ENCODE measurements at places on chromosomes 1 and 21.

DNA sequence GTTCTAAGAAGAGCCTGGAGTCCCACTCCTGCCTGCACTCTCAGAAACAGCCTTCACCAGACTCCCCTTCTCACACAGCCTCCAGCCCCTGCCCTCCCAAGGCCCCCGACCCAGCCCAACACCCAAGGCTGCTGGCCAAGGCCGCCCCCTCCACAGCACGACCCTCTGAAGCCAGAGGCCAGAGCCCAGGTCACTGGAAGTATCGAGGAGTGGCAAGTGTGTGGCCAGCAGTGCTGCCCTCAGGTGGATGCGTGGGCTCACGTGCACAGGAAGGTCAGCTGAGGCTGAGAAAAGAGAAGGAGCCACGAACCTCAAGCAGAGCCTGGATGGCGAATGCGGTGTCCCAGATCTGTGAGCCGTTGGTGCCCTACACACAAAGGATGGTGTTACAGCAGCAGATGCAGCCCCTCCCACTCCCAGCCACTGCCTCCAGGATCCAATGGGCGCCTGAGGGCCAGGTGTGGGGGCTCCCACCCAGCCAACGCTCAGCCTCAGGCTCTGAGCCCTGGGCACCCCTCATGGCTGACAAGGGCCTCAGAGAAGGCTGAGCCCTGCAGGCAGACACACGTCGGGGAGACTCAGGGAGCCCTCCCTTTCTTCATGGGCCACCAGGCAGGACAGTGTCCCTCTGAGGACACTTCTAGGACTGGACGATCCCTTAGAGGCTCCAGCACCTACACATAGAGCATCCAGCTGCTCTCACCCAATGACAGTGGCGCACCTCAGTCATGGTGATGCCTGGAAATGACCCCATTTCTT lies 18.0 kb downstream of the LSS start:
- DNase-seq: no peak

DNA sequence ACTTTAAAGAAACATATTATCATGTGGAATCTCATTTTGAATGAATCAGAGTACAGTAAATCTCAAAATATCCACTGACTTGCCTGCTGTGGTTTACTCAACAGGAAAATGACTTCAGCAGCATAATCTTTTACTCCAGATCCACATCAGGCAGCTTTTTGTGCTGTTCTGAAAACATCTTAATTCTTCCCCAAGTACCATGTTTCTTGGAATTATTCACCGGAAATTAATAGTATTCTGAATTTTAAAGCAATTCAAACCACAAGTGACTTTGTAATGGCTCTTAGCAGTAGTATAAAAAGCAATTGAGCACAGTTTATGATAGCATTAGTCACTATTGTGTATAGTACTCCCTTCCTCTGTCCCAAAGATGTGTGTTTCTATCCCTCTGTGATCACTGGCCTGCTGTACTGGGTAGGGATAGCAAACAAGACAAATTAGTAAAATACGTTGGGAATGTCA lies 64.2 kb upstream of the ERRFI1 start:
- DNase-seq: no peak

DNA sequence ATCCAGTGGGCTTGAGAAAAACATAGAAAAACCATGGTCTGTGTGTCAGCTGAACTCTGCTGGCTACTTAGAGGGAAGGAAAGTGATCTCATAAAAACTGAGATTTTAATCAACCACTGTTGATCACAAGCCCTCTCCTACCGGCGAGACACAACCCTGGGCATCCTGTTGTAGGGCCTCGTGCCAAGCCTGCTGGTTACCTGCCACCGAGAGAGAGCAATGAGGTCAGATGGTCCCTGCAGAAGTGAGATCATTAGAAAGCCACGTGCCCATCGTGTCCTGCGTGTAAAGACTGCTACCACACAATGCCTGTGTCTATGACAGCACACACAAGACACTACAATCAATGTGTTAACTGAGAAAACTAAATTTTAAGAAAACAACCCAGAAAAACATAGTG lies 41.7 kb upstream of the GPR153 start:
- no peak for DNase-seq

- DNase-seq: no peak
These were observed 10.8 kb upstream of the ADAM30 start for GRCh38 chr1:119906927-119907652.

DNA sequence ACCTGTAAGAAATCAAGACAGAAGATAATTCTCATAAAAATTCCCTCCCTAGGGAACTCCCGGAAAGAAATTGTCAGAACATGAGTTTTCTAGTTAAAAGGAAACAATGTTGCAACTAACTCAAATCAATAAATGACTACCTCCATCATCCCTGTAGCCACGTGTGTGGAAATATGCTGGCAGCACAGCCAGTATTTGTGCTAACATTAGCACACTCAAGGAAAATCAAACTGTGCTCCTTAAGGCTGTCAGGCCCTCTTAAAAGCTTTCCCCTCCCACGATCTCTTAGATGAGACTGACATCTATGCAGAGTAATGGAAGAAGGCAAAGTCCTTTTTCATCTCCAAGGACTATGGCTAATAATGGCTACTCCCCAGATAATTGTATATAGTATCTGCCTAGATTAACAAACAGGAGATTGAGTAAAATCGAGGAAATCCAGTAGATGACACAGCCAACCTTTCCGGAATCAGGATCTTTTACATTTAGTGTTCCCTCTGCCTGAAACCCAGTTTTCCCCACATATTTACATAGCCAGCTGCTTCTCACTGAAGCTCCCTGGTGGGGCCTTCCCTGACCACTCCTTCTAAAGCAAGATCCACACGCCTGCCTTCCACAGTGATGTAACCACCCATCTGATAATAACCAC lies 50.9 kb upstream of the NR5A2 start:
- no peak for DNase-seq

DNA sequence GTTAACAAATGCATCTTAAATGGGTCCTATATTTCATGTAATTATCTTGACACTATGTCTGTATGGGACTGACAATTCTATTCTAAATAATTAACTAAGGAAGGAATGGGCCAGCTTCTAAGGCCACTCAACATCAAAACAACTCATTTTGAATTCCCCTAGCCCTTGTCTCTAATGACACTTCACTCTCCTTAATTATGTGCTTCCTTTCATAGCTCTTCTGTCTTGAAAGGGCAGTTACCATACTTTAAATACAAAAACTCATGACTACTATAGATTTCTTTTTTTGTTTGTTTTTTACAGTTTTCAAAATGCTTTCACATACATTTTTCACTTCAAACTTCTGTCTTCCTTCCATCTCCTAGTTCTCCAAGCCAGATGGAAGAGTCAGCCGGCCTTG lies 126.1 kb upstream of the CHODL start:
- DNase-seq: no peak

DNA sequence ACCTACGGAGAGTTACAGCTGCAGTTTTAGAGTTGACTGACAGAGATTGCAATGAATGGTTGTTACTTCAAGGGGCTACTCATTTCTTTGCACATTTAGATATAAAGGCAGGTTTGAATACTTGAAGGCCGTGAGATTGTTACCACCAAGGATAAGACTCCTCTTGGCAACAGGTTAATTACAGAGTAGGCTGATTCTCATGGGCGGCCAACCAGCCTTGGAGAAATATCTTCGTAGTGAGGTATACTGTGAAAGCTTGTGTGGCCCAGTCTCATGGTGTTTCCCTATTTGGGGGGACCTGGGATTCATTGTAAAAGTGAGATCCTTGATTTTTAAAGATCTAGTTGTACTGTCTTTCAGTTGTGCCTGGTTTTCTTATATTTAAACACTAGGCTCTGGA lies 103.2 kb upstream of the OLFM3 start:
- DNase-seq: no peak

DNA sequence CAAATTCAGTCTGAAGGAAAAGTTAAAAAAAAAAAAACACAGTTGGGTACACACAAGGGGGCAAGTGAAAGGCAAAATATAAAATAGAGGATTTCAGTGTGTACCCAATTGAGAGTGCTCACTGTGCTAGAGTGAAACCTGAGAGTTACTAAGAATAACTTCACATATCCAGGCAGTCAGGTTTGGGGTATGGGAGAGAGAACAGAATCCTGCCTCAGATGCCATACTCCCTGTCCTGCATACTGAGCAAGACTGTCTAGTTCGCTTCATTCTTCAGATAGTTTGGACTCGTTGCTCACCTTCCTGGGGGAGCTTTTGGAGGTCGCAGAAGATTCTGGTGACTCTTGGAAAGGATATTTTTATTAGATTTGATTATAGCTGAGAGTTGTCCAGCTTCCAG lies 20.4 kb downstream of the CEP85 start:
- DNase-seq: no peak

DNA sequence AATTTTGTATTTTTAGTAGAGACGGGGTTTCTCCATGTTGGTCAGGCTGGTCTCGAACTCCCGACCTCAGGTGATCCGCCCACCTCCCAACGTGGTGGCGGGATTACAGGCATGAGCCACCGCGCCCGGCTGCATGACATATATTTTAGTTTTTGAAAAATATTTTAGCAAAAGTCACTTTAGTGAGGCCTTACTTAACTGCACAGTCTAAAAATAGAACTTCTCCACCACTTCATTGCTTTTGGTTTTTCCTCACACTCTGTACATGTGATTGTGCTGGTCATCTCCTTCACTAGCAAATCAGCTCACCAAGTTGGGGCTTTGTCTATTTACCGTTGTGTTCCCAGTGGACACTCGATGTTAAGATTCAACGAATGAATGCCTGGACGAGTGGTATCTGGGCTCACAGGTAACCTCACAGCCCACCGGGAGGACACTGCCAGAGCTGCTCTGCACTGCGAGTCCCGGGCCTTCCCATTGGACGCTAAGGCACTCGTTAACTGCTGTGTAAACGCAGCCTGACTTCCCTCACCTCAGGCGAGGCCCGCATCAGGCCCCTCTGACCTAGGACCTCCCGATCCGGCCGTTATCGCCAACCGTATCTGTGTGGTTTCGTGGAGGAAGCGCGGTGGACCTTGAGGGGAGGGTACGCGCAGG lies 14.0 kb upstream of the ZNF692 start:
- DNase-seq: no peak

GRCh38 chr1:186511761-186512637 lies 51.1 kb upstream of the PDC start:
- DNase-seq: no peak

GRCh38 chr1:117205368-117205767 lies 5.4 kb downstream of the VTCN1 start:
- no peak for DNase-seq

DNA sequence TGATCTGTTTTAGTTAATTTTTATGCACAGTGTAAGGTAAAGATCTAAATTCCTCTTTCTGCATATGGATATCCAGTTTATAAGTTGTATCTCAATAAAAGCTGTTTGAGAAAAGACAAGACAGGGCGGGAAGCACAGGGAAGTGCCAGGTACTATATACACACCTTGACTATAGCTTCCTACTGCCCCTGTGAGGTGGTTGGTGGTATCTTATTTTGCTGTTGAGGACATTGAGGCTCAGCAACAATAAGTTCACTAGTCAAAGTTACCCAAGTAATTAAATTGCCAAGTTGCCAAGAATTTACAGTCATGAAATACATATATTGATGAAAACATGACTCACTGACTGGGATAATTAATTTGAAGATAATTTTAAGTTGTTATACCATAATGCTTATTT lies 109.1 kb downstream of the CD247 start:
- no peak for DNase-seq

DNA sequence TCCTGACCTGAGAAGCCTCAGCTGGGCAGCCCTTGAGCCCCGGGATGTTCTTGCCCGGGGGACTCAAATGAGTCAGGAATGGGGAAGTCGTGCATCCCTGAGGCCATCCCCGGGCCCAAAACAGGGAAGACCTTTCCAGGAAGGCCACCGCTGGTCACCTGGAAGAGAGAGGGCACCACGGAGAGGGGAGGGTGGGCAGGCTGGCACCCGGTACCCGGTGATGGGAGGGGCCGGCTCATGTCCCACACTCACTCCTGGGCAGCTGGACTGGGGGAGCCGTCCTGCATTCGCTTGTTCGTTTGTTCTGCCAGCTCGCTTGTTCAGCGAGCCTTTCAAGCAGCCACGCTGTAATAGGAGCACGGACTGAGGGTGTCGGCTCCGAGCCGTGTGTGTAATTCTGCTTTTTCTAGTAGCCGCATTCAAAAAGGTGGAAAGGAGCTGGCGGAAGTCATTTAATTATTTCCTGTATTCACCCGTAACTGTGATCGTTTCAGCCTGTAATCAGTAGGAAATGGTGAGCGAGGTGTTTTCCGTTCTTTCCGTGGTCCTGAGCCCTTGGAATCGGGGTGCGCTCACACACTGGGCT lies 48.4 kb upstream of the CCDC27 start:
- no peak for DNase-seq

DNA sequence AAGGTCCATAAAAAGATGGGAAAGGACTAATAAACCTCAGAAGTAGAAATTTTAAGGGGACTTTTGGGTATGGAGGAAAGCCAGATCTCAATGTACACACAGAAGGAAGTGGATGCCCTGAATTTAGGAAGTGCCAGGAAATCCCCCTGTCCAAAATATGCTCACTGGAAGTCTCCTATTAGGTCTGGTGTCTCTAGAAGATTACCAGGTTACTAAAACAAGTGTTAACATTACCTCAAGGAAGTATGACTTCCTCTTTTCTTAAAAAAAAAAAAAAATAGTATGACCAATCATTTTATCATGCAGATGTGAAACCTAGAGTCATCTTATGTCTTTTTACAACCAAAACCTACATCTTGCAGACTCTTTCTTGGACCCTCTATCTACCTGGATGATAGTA lies 30.7 kb downstream of the CD58 start:
- no peak for DNase-seq

DNA sequence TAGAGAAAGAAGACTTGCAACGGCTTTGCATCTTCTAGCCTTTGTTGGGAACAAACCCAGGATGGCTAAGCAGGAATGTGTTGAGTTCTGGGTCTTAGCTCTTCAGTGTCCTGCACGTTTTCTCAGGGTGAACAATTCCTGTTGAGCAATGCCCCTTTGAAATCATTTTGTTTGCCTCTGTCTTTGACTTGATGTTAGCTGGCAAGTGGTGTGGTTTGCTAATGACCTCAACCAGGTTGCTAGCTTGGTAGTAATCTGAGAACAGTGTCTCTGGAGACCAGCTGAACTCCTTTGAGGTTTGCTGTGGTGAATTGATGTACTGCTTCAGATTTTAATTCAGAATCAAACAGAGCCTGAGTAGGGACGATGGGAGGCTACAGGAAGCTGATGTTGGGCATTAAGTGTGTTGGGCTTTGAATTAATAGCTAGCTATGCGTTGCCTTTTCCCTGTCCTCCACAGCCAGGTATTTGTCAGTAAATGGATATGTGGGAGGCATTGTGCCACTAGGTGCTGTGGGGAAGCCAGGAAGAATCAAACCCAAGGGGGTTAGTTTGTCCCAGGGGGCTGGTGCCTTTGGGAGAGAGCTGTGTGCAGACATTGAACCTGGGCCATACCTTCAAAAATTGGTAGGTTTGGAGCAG lies 23.3 kb upstream of the SRSF10 start:
- DNase-seq: no peak

- DNase-seq: no peak
These were observed 36.6 kb upstream of the PADI1 start for GRCh38 chr1:17168091-17168876.

All from T follicular helper cell (primary cell).